ENCODE measurements at places on chromosomes 5 and 9. TPM values are rescaled to one million over a fixed set of nuclear protein-coding genes. Genes with fewer than 3 reads are reported as not detected.

DNA sequence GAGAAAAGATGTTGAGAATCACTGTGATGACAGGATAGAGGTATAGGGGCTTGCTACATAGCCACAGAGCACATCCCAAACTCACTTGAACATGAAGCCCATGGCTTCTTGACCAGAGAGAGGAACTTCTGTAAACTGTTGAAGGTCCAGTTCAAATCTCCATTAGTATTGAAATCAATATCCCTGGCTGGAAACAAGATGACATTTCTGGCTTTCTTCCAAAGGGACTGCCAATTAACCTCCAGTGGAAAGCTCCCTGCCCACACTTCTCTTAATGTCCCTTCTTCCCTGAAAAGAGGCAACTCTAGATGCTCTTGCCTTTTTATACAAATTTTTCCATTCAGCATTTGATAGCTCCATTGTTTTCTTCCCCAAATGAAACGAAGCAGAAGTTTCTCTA lies 612.1 kb downstream of the EBF1 start:
- no peak for DNase-seq

GRCh38 chr5:103424026-103424425 lies 138.6 kb downstream of the NUDT12 start:
- DNase-seq = no peak

GRCh38 chr9:117153021-117153420 lies 261.8 kb downstream of the ASTN2 start:
- no peak for DNase-seq

GRCh38 chr5:142280066-142281007 lies 44.5 kb downstream of the SPRY4 start:
- no peak for DNase-seq

GRCh38 chr5:179974946-179975712 lies 67.4 kb upstream of the TBC1D9B start:
- DNase-seq = no peak

DNA sequence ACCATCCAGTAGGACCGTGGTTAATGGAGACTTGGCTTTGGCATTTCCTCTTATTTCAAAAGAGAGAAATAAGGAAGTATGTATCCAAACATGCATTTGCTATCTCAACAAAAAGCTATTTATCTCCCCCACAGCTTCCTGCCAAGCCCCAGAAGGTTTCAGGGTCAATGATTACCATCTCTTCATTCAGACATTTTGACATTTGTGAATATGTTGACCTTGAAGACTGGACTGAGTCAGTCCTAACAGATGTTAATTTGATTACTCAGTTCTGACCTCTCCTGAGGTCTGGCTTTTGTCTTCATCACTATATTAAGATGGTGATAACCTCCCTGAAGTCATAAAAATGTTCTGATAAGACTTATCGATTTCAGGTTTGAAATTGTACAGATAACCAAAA lies 479.4 kb downstream of the AGTPBP1 start:
- DNase-seq = no peak

The GLIPR2 gene
- 35.6 TPM for polyA plus RNA-seq

The MAMDC2 gene
- polyA plus RNA-seq = 9.0 TPM

The SLC12A7 gene
- 40.8 TPM for polyA plus RNA-seq

The WDR38 gene
- 0.11 TPM for polyA plus RNA-seq

The TOMM5 gene
- polyA plus RNA-seq = 137 TPM
